ENCODE measurements at places on chromosomes 3 and 15. TPM values are rescaled to one million over a fixed set of nuclear protein-coding genes. Genes with fewer than 3 reads are reported as not detected.

DNA sequence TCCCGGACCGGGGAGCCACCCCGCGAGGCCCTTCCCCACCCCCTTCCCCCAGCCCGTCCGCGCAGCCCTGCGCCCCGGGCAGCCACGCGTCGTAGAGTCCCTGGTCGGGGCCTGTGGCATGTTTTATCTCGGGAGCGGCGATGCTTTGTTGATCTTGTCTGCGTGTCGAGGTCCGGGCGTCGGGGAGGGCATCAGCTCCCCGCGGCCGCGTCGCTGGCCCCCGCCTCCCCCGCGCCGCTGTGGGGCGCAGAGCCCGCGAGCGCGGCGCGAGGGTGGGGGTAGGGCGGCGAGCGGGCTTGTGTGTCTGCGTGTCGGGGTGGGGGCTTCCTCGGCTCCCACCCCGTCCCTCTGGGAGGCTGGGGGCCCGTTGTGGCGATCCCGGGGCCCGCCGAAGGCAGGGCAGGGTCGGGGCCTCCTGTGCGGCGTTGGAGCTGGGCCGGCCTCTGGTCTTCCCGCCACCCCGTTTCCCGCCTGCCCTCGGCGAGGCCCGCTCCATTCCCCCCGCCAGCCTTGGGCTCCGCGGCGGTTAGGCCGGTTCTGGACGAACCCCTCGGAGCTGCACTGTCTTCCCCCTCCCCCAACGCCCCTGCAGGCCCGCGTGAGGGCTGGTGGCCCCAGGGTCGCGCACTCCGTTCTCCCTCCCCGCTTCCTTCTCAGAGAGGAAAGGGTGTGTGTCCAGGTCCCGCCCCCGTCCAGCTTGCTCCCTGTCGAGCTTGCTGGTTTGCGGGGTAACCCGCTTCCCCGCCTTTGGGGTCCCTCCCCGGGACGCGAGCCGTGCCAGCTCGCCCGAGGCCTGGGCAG is 695 bp downstream of the GMPS start:
- H3K4me1 ChIP-seq: peaks cover 26% of the 10 kb centered on the region
- peak; percentile 67 for DNase-seq
- H3K4me3 ChIP-seq: peak overlapping the region; percentile 99
- H3K27ac ChIP-seq: peak overlapping the region; percentile 98

DNA sequence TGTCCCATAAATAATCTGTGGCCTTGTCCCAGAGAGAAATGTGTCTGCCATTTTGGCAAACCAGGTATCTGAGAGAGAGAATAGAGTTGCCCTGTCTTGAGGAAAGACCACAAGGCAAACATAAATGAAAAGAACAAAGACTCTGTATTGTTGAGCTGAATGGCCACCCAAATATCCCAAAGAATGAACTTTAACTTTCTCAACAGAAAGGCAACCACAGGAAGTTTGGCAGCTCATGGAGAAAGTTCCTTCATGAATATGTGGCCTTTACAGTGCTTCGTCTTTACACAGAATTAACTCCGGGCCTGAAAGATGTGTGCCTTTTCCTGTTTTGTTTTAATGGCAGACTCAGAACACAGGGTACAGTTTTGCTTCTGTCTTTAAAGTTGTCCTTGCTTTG is 41.4 kb upstream of the THBS1 start:
- no peak for DNase-seq
- H3K4me1 ChIP-seq: no peaks in the 10 kb centered on the region
- no peak overlapping the region for H3K4me3 ChIP-seq
- H3K27me3 ChIP-seq: peaks cover 3% of the 10 kb centered on the region
- no peak overlapping the region for H3K27ac ChIP-seq

DNA sequence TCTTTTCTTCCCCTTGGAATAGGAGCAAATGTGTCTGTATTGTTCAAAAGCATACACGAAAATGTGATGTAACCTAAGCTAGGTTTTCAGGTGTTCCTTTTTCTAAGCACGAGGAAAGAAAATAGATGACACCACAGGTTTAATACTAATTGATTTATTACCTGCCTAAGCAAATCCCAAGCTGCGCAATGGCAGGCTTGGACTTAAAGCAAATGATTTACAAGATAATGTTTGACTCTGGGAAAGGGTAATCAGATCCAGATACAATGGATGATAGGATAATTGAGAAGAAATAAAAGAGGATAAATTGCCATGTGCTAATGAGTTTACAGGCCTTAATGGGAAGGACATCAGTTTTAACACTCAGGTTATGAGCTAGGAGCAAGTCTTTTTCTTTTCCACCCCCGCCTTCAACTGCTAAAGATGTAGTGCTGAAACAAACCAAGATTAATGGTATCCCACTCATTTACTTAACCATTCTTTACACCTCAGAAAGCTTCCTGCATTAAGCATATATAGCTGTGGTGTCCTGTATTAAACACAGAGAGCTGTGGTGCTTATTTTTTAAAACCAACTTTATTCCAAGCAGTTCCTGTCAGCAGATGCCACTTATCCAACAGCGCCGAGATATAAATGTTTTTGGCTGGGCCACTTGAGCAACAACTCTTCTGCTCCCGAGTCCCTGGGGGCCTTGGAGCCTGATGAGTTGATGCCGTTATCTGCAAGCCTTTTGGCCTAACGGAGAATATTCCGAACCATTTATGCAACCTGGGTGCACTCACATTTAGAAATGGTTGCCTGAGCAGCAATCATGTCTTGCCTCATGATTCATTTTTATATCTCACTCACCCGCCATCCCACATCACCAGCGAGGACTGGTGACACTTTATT is 205.5 kb downstream of the MECOM start:
- H3K4me3 ChIP-seq: no peak overlapping the region
- H3K4me1 ChIP-seq: no peaks in the 10 kb centered on the region
- no peaks in the 10 kb centered on the region for H3K36me3 ChIP-seq
- H3K27ac ChIP-seq: no peak overlapping the region
- no peaks in the 10 kb centered on the region for H3K27me3 ChIP-seq

DNA sequence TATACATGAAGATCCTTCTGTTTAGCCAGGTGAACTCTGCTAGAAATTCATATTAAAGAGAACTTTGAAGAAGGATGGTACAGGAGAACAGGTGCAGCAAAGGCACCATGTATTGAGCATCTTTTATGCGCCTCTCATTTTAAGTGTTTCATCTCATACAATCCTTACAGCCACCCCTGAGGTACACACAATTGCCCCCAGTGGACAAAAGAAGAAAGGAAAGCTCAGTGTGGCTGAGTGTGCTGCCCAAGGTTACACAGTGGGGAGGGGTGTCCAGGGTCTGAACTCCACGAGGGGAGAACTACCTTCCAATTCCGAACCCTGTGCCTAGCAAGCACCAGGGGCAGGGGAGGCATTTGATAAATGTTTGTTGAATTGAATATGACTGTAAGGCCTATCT is 98.6 kb downstream of the MECOM start:
- H3K27ac ChIP-seq: no peak overlapping the region
- H3K27me3 ChIP-seq: peaks cover 2% of the 10 kb centered on the region
- DNase-seq: no peak

- no peaks in the 10 kb centered on the region for H3K27me3 ChIP-seq
- peaks cover 16% of the 10 kb centered on the region for H3K4me1 ChIP-seq
- H3K27ac ChIP-seq: no peak overlapping the region
- no peak overlapping the region for H3K4me3 ChIP-seq
- DNase-seq: no peak
Observed at GRCh38 chr3:188824566-188824965, 347.2 kb upstream of the TPRG1 start.

DNA sequence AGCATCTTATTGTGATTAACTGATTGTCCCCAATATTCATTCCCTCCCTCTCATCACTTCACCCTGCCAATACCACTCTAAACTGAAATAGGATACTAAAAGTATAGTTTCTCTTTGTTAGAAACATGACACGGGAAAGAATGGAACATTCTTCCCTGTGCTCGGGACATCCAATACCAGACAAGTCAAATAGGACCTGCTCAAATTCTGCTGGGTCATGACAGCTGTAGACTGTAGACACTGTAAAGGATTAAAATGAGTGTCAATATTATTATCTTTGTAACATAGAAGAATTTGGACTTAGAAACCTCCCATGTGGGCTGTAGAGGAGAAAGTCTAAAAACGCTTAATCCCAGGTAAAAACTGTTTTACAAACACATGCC is 315.0 kb upstream of the NR2E3 start:
- no peaks in the 10 kb centered on the region for H3K4me1 ChIP-seq
- no peak for DNase-seq

DNA sequence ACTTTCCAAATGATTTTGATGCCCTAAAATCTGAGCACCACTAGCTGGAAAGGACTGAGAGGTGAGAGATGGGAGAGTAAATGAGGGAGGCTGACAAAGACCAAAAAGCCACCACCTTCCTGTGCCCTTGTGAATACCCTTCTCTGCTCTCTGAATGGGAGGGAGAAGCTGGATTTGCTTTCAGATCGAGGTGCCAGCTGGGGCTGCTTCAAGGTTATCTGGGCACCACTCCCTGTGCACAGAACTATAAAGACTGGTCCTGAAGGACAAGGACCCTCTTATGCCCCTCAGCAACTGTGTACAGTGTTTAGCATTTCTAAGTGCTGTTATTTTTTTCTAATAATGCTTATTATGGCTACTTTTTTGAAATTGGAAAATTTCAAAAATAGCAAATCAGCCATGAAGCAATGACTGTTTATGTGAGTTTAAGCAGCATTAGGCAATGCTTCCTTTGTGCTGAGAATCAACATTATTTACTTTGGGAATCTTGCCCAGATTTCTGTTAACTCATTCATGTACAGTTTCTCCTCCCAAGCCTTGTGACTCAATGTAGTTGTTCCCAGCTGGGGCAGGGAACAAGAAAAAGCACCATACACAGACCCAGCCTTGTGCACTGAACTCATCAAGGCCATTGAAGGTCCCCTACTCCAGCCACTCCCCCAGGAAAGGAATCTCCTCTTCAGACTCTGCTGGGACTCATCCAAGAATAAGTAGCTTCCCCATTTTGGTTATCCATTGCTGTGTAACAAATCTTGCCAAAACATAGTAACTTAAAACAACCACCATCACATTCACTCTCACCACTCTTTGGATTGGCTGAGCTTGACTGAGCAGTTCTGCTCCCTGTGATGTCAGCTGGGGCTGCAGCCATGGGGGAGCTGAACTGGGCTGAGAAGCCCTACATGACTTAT is 37.3 kb upstream of the CDV3 start:
- H3K4me1 ChIP-seq: no peaks in the 10 kb centered on the region
- H3K36me3 ChIP-seq: no peaks in the 10 kb centered on the region
- H3K27ac ChIP-seq: no peak overlapping the region
- no peak for DNase-seq
- H3K4me3 ChIP-seq: no peak overlapping the region

- no peak overlapping the region for H3K27ac ChIP-seq
- peaks cover 2% of the 10 kb centered on the region for H3K27me3 ChIP-seq
- no peaks in the 10 kb centered on the region for H3K36me3 ChIP-seq
- no peak overlapping the region for H3K4me3 ChIP-seq
- no peak for DNase-seq
Observed at GRCh38 chr3:152610622-152611021, 224.3 kb upstream of the P2RY1 start.

- H3K36me3 ChIP-seq: no peaks in the 10 kb centered on the region
- no peaks in the 10 kb centered on the region for H3K4me1 ChIP-seq
- peaks cover 17% of the 10 kb centered on the region for H3K27me3 ChIP-seq
- DNase-seq: no peak
- H3K4me3 ChIP-seq: no peak overlapping the region
Observed at GRCh38 chr3:43862470-43862869, 171.7 kb downstream of the ABHD5 start.

GRCh38 chr3:156764751-156765150 is 61.4 kb upstream of the LEKR1 start:
- H3K4me1 ChIP-seq: no peaks in the 10 kb centered on the region
- no peak overlapping the region for H3K4me3 ChIP-seq
- H3K36me3 ChIP-seq: no peaks in the 10 kb centered on the region
- DNase-seq: no peak
- H3K27ac ChIP-seq: no peak overlapping the region
- H3K27me3 ChIP-seq: no peaks in the 10 kb centered on the region

- DNase-seq: peak; percentile 22
- no peak within 1 kb of the TSS for H3K27ac ChIP-seq
- H3K4me3 ChIP-seq: no peak within 1 kb of the TSS
- H3K4me1 ChIP-seq: peaks cover 1% of the 10 kb centered on the region
- no peaks in the 10 kb centered on the region for H3K36me3 ChIP-seq
Observed at GRCh38 chr15:52295421-52296001, at the start of gene MYO5C. TSS of gene MYO5C (minus strand) at chr15:52295804. CDS start at chr15:52295636, 168 bp downstream.

GRCh38 chr3:32421991-32422859 is 30.6 kb downstream of the CMTM7 start:
- H3K4me1 ChIP-seq: peaks cover 90% of the 10 kb centered on the region
- peak overlapping the region; percentile 90 for H3K27ac ChIP-seq
- no peak overlapping the region for H3K4me3 ChIP-seq
- H3K27me3 ChIP-seq: no peaks in the 10 kb centered on the region
- no peak for DNase-seq
- peaks cover 1% of the 10 kb centered on the region for H3K36me3 ChIP-seq

- peaks cover 13% of the 10 kb centered on the region for H3K27me3 ChIP-seq
- no peaks in the 10 kb centered on the region for H3K4me1 ChIP-seq
- H3K4me3 ChIP-seq: no peak overlapping the region
- no peaks in the 10 kb centered on the region for H3K36me3 ChIP-seq
- no peak for DNase-seq
Observed at GRCh38 chr15:35693886-35694285, 147.9 kb upstream of the DPH6 start.

DNA sequence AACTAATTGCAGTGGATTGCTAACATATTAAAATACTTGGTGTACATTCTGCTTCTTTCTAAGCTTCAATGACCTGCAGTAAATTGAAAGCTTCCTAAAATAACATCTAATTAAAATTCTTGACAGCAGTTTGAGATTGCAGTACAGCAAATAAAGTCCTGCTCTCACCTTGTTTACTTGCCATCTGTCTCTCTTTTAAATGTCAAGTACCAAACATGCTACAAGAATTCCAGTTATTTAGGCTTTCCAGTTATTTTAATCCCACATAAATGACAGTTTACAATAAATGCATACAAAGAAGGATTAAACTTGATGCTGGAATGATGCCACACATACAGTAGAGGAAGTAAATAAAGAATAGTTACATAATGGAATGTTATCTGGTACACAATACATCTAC is 33.2 kb downstream of the CBLB start:
- no peaks in the 10 kb centered on the region for H3K27me3 ChIP-seq
- H3K4me3 ChIP-seq: no peak overlapping the region
- DNase-seq: no peak
- H3K36me3 ChIP-seq: peaks cover 73% of the 10 kb centered on the region
- H3K4me1 ChIP-seq: peaks cover 89% of the 10 kb centered on the region

DNA sequence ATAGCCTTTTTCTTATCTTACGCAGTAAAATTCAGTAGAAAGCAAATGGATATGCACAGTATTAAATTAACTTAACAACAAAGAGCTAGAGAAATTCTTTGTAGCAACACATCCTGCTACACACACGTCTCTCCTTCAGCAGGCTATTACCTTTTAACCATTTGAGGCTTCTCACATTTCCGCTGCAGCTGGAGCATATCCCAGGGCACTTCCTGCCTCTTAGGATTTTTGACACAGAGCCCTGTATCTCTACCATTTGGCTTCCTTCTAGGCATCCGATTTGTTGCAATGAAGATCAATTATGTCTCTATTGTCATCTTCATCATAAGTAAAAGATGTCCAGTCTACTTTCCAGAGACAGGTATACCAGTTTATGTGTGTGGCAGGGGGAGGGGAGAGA is 292.4 kb upstream of the CBLB start:
- no peak overlapping the region for H3K27ac ChIP-seq
- no peaks in the 10 kb centered on the region for H3K27me3 ChIP-seq
- no peak overlapping the region for H3K4me3 ChIP-seq
- no peaks in the 10 kb centered on the region for H3K4me1 ChIP-seq
- peaks cover 2% of the 10 kb centered on the region for H3K36me3 ChIP-seq

RBPMS2 gene
- not detected for total RNA-seq

NTRK3 gene
- total RNA-seq: 0.78 TPM

BSN gene
- 0.09 TPM for total RNA-seq

NDN gene
- total RNA-seq: 1.2 TPM

CYP1A2 gene
- not detected for total RNA-seq

CCDC39 gene
- not detected for total RNA-seq
